Muscle of arm (tissue), 14 donors: ENCODE measurements at places on chromosomes 3 and 15.

DNA sequence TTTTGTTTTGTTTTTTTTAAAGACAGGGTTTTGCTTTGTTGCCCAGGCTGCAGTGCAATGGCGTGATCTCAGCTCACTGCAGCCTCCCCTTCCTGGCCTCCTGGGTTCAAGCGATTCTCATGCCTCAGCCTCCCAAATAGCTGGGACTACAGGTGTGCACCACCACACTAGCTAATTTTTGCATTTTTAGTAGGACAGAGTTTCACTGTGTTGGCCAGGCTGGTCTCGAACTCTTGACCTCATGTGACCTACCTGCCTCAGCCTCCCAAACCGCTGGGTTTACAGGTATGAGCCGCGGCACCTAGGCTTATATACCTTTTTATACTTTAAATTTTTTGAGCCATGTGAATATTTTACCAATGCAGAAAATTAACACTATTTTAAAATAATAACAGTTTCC is 56.9 kb upstream of the HERC1 start:
- no peak for DNase-seq

DNA sequence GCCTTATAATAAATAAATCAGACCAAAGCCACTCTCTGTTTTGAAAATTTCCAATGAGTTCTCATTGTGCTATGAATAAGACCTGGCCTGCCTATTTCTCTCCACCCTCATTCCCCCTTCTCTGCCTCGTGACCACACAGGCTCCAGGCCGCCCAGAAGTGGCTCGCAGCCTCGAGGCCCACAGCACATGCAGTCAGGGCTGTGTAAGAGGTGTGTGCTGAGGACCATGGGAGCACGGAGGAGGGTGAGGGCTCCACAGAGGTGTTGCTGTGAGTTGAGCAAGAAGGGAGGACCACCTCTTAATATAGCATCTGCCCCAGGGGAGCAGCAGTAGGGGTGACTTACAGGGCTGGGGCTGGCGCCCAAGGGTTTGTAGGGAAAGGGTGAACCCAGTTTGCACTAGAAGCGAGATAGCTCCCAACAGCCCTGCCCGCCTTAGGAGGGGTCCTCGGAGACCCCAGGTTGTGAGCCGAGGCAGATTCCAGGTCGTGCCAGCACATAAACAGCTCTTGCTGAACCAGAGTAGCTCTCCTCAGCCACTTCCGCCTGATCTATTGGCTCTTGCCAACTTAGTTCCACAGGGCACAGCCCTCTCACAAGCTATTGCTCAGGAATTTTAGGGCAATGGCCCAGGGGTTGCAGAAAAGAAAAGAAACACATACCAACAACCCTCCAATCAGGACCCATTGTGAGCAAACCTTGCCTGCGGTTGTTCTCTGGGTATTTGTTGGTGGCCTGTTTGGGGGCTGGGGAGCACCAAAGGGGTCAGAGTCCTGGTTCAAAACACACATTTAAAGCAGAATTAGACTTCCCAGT is 117.7 kb downstream of the MYLK start:
- DNase-seq = no peak

GRCh38 chr15:60385620-60386552 is 11.9 kb downstream of the ANXA2 start:
- no peak for DNase-seq

DNA sequence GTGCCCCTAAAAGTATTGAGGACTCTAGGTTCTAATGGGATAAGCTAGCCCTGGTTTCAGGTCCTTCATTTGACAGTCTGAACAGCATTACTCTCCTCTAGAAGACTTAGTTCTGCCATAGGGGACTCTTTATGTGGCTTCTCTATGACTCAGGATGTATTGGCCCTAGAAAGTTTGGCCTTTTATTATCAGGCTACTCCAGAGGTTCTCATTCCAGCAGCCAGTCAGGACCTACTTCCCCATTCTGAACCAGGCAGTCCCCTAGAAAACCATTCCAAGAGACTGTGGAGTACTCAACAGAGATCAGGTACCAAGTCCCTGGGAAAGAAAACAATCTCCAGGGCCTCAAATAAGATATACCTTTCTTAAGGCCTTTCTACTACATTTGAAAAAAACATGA is 157.9 kb upstream of the TSPAN3 start:
- no peak for DNase-seq

DNA sequence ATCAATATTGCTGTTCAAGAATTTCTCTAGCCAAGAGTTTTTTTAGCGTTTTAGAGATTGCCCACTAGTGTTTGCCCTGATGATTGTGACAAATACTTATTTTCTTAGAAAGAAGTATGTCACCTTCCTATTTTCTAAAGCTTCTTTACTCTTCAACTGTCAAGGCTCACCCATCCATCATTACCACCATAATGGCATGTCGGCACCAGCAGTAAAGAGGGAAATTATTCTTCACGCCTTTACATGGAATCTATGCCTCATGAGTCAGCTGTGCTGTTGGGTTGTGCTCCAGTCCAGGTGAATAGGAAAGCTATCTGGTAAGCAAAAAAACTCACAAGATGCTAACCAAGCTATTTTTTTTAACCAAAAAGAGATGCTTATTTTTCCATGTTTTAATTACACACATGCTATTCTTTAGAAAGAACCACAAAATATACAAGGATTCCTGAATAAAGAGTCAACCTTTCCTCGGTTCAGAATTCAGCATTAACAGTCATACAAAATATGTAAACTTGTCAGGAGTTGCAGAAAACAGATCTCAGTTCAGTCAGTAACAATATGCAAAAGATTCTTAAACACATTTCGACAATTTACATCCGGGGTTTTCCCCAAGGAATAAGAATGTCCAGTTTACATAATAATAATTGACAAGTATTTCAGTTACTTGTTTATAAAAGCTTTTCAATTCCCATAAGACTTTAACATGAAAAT is 128.0 kb downstream of the ATP8B4 start:
- no peak for DNase-seq

GRCh38 chr3:4561661-4562060 is 68.5 kb downstream of the ITPR1 start:
- DNase-seq = no peak

DNA sequence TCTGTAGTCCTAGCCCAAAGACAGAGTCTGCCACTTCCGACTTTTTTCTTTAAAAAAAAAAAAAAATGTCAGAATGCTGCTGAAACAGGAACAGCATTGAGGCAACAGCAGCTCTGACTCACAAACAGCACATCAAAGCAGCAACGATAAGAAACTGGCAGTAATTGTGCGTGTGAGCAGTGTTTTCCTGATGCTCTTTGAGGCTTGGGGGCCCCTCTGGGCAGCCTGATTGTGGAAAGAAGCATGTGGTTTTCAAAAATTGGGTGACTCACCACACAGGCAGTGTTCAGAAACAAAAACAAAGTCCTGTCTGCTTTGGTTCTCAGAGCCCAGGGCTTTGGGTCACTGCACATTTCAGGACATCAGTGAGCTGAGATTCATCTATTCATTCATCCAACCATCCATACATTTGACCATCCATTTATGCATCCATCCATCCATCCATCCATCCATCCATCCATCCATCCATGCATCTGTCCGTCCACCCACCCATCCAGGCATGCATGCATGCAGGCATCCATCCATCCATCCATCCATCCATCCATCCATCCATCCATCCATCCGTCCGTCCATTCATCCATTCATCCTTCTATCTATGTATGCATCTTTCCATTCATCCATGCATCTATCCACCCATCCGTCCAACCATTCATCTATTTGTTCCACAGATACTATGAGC is 308.4 kb downstream of the RPLP1 start:
- no peak for DNase-seq

DNA sequence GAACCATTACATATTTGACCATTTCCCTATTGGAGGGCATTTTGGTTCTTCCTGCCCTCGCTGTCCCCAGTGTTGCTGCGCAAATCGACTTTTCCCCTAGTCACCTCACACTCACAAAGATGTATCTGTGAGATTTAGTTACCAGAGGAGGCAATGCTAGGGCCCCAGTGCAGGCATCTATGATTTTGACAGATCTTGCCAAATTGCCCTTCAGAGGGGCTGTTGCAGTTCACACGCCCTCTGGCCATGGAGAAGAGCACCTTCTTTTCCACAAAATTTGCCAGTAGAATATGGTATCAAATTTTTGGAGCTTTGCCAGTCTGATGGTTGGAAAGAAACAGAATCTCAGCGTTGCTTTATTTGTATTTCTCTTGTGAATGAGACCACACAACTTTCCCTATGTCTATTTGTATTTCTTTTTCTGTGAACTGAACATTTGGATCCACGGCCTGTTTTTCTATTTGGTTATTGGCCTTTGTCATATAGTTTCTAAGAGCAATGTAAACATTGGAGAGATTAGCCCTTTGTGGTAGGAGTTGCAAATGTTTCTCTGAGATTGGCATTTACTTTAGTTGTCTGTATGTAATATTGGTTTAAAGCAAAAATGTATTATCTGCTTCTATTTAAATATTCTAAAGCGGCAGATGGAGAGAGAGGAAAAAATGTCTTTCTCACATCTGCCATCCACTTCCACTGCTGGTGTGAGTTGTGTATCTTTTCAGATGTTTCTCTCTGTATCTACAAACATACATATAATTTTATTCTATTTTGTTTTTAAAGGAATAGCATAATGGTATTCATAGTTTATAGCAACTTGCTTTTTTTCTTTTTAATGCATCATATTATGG is 66.1 kb downstream of the DNASE1L3 start:
- DNase-seq = no peak

GRCh38 chr15:58374147-58374546 is 57.6 kb upstream of the LIPC start:
- no peak for DNase-seq

GRCh38 chr15:40550341-40551037 is 14.4 kb downstream of the CCDC32 start:
- DNase-seq = no peak

GRCh38 chr3:144497452-144497851 is 525.8 kb downstream of the DIPK2A start:
- DNase-seq = no peak
